Nephron progenitor cell (in vitro differentiated cells): ENCODE measurements at places on chromosomes 5 and 9.

DNA sequence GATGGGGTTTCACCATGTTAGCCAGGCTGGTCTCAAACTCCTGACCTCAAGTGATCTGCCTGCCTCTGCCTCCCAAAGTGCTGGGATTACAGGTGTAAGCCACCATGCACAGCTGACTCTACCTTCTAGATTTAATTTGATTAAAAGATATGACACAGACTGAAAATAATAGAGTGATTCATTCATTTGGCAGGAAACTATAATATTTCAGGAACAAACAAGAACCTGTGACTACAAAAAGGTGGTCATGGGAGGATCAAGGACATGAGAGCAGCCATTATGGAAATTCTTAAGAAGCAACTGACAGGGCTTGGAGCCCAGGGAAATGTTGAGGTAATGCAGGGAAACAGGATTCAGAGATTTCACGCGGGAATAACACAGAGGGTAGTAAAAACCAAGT is 265.5 kb upstream of the DAP start:
- no peaks in the 10 kb centered on the region for H3K4me1 ChIP-seq
- H3K36me3 ChIP-seq: peaks cover 13% of the 10 kb centered on the region
- H3K27me3 ChIP-seq: peaks cover 3% of the 10 kb centered on the region
- no peak overlapping the region for H3K27ac ChIP-seq
- DNase-seq: no peak

DNA sequence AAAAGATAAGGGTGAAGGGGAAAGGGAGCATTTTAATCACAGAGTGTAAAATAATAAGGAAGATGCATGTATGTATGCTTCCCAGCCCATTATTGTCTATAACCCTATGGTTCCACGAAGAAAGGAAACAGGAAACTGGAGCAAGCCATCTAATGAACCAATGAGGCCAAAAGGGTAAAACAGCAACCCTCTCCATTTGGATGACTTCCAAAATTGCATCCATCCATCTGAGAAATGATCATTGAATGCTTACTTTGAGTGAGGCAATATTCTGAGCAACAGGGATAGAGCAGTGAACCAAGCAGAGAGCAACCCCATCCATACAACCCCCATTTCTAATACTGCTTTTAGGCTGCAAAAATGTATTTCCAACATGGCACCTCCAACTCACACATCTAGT is 46.9 kb downstream of the ARL15 start:
- H3K36me3 ChIP-seq: peaks cover 7% of the 10 kb centered on the region
- H3K4me3 ChIP-seq: no peak overlapping the region
- peaks cover 3% of the 10 kb centered on the region for H3K27me3 ChIP-seq
- no peaks in the 10 kb centered on the region for H3K4me1 ChIP-seq

DNA sequence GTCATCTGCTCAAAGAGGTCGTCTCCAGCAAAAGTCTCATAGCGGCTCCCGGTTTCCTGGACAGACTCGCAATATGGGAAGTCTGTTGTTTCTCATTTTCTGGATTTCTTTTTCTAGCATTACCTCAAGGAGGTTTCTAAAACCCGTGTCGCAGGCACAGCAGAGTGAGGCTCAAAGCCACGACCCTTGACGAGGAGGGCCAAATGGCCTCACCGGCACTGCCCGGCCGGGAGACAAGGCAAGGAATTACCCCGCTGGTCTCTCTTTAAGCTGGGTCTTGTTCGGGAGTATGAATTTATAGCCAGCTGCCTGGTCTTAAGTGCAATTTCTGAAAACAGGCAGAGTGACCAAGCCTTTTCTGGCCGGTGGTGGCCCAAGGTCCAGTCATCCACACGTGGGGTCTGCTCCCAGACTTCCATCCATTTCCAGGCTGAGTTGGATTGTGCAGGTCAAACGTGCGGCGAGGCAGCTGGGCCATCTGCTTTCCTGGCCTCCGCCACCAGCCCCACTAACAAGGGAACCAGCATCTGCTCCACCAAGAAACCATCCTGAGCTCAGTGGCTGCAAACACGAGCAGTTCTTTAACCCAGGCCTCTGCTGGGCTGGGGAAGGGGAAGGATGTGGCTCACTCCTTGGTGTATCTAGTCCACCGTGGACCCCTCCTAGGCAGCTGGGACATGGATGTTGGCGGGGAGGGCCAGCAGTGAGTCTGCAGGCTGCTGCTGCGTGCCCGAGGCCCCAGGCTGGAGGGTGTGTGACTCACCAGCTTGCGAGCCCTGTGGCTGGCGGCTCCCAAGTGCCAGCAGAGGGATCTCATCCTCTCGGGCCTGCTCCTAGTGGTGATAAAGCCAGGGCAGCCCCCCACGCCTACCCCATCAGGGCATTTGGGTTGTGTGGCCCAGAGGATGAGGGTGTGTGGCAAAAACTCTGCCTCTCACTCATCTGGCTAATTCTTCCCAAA is 55.6 kb upstream of the COL5A1 start:
- H3K4me3 ChIP-seq: no peak overlapping the region
- peaks cover 26% of the 10 kb centered on the region for H3K4me1 ChIP-seq
- no peak overlapping the region for H3K27ac ChIP-seq
- H3K36me3 ChIP-seq: no peaks in the 10 kb centered on the region
- no peaks in the 10 kb centered on the region for H3K27me3 ChIP-seq
- no peak for DNase-seq

DNA sequence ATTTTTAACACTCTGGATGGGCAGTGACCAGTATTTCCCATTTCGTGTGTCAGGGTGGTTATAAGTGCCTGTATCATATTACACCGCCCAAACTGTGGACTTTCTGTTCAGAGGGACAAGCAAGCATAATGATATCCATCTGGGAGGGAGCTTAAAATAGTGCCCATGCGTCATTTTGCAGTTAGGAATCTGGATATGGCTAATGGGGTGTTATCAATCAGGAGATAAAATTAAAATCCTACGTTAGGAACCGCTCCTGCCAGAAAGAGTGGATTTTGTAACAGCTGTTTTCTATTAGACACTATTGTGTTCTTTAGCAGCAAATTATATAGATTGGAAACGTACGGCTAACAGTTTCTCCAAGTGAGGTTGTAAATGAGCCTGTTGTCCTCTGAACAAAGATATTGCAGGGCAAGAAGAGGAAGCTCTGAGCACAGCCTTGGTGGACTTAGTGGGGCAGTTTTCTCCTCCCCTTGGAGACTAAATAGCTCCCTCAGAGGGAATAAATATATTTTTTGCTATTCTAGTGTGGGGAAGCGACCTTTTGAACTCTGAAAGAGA is 160.4 kb downstream of the SPATA31D1 start:
- H3K27ac ChIP-seq: peak overlapping the region; percentile 76
- peaks cover 51% of the 10 kb centered on the region for H3K4me1 ChIP-seq
- no peaks in the 10 kb centered on the region for H3K27me3 ChIP-seq
- no peak overlapping the region for H3K4me3 ChIP-seq
- no peak for DNase-seq
- no peaks in the 10 kb centered on the region for H3K36me3 ChIP-seq

DNA sequence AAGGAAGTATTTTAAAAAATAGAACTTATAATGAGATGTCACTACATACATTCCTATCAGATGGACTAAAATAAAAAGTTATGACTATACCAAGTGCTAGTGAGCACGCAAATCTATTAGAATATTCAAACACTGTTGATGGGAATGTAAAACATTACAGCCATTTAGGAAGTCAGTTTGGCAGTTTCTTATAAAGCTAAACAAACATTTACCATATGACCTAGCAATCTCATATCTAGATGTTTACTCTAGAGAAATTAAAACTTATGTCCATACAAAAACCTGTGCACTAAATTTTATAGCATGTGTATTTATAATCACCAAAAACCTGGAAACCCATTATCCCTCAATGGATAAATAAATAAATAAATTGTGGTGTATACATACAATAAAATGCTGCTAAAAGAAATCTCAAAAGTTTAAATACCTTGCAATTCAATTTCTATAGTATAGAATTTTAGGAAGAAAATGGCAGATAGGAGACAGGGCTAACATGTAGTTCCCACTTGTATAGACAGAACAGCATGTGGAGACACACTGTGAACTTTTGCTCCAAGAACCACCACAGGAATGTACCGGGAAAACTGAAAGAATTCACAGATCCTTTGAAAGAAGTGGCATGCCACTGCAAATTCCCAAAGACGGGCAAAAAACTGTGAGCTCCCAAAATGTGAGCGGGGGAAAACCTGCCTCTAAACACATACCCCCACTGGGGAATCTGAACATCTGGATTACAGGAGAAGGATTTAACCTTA is 174.6 kb upstream of the SPEF2 start:
- no peak for DNase-seq
- no peaks in the 10 kb centered on the region for H3K27me3 ChIP-seq
- no peak overlapping the region for H3K4me3 ChIP-seq
- H3K27ac ChIP-seq: no peak overlapping the region

DNA sequence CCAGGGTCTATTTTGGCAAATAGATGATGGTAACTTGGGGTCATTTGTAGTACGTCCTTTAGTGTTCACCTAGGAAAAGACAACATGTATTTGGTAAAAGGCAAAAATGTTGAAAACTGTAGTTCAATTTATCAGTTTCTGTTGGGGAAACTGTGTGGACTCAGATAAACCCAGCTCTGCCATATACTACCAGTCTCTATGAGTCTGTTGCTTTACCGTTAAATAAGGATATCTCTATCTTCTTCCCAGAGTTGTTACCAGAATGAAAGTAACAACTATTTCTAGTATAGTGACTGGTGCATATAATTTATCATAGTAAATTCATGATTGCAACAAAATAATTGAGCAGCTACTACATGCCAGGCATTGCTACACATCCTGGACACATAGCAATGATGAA is 3.8 kb upstream of the IQGAP2 start:
- no peak for DNase-seq
- peaks cover 14% of the 10 kb centered on the region for H3K27me3 ChIP-seq
- H3K36me3 ChIP-seq: no peaks in the 10 kb centered on the region
- no peak overlapping the region for H3K4me3 ChIP-seq

DNA sequence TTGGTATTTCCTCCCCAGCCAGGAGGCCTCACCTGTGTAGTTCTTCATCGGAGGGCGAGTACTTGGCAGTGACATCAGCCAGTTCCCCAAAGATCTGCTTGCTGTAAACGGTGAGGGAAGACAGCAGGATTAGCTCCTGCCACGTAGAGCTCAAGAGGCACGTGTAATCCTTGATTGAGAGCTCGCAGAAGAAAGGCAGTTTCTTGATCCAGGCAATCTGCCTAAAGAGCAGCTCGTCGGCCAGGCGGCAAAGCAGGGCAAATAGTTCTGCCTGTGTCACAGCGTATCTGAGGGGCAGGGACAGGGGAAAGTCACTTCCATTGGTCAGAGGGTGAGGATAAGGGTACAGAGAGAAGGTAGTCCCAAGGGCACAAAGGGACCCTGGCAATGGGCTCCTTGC is 28.6 kb upstream of the NR5A1 start:
- peaks cover 11% of the 10 kb centered on the region for H3K4me1 ChIP-seq
- no peak for DNase-seq
- peaks cover 2% of the 10 kb centered on the region for H3K27me3 ChIP-seq

DNA sequence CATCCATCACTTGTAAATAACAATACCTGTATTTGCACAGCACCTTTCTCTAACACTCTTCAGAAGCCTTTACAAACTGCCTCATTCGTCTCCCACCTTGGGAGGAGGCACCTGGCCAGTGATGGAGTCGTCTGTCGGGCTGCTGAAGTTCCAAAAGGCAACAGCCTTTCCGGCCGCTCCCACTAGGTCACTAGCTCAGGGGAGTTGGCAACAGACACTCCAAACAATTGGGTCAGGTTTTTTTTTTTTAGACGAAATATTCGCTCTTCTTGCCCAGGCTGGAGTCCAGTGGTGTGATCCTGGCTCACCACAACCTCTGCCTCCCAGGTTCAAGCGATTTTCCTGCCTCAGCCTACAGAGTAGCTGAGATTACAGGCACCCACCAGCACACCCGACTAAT is 4.0 kb downstream of the DAP start:
- peaks cover 60% of the 10 kb centered on the region for H3K36me3 ChIP-seq
- H3K4me3 ChIP-seq: no peak overlapping the region
- H3K27me3 ChIP-seq: peaks cover 7% of the 10 kb centered on the region
- peaks cover 53% of the 10 kb centered on the region for H3K4me1 ChIP-seq
- DNase-seq: no peak

DNA sequence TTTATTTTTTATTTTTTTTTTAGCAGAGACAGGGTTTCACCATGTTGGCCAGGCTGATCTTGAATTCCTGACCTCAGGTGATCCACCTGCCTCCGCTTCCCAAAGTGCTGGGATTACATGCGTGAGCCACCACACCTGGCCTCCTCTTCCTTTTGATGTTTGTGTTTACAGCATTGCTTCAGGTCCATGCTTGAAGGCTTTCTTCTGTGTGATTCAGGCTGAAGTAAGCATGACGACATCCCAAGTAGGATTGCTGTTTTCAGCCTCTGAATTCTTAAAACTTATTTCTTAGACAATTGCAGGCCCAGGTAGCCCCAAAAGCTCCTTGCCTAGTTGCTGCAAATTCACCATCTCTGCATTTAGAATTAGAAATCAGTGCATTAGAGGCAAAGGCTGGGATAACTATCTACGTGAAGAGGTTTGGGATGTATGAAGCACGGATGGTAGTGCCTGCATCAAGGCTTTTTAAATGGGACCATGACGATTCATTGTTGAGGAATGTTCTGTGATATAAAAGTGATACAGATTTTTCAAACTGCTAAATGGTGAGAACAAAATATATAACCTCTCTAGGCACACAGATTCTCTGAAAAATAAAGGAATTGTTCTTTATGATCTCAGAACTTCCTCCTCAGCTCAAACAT is 3.0 kb upstream of the ETF1 start:
- peak overlapping the region; percentile 90 for H3K27ac ChIP-seq
- no peak for DNase-seq
- peak overlapping the region; percentile 66 for H3K4me3 ChIP-seq
- no peaks in the 10 kb centered on the region for H3K27me3 ChIP-seq

GRCh38 chr5:169763376-169764017 is 126.4 kb downstream of the DOCK2 start:
- no peak overlapping the region for H3K27ac ChIP-seq
- H3K4me3 ChIP-seq: no peak overlapping the region
- no peak for DNase-seq
- H3K36me3 ChIP-seq: no peaks in the 10 kb centered on the region

- no peak overlapping the region for H3K4me3 ChIP-seq
- peaks cover 69% of the 10 kb centered on the region for H3K36me3 ChIP-seq
- DNase-seq: no peak
- peak overlapping the region; percentile 95 for H3K27ac ChIP-seq
- peaks cover 85% of the 10 kb centered on the region for H3K4me1 ChIP-seq
Observed at GRCh38 chr5:78624011-78624541, 24.5 kb downstream of the LHFPL2 start.

DNA sequence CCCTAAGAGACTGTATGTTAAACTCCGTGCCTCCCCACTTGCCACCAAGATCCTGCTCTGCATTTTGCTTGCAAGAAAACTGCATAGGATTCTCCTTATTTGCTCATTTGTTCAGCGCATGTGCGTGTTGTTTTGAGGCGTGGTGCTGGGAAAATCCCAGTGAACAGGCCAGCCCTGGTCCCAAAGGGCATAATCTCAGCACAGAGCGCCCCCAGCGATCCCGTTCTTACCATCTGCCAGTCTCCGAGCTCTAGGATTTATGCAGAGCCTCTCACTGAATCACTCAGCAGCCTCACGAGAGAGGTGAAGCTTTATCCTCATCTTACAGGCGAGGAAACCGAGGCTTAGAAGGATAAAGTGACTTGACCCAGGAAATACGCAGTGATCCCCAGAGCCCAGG is 11.5 kb downstream of the PRRX2 start:
- DNase-seq: no peak
- H3K27ac ChIP-seq: peak overlapping the region; percentile 95
- no peak overlapping the region for H3K4me3 ChIP-seq
- peaks cover 54% of the 10 kb centered on the region for H3K4me1 ChIP-seq

GRCh38 chr5:43304525-43304924 is 8.7 kb downstream of the HMGCS1 start:
- DNase-seq: no peak
- H3K27ac ChIP-seq: no peak overlapping the region
- no peaks in the 10 kb centered on the region for H3K27me3 ChIP-seq
- peaks cover 80% of the 10 kb centered on the region for H3K36me3 ChIP-seq
